ENCODE measurements at places on chromosomes 11 and 22. TPM values are rescaled to one million over a fixed set of nuclear protein-coding genes. Genes with fewer than 3 reads are reported as not detected.

- DNase-seq = no peak
Measured at GRCh38 chr22:24688256-24688655, 85.3 kb downstream of the GGT1 start.

DNA sequence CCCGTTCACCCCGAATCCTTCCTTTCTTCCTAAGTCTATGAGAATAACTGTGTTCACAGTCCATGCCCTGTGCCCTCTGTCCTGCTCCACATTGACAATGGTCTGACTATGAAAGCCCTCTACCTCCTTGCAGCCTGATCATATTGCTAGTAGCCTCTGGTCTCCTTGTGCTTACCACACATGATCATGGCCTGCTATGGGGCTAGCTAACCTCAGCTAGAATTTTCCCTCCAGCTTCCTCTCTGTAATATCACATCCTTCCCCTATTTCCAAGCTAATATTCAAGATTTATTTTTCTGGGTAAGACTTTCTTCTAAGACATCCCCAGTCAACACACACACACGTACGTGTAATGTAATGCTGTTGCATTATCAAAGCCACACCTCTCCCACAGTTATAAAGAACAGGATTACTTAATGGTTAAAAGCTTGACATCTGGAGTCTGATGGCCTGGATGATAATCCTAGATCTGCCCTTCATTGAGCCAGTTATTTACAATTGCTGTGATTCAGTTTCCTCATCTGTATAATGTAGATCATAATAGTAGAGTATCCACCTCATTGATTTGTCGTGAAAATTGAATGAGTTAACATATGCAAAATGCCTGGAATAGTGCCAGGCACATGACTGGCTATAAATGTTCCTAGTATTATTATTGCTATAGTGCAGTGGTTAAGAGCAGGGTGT lies 214.4 kb upstream of the BLID start:
- no peak for DNase-seq

GRCh38 chr11:26675233-26675928 lies 46.5 kb downstream of the SLC5A12 start:
- no peak for DNase-seq

The PKNOX2 gene
- polyA plus RNA-seq = 2.2 TPM

- no peak for DNase-seq
Measured at GRCh38 chr11:11519184-11519583, 102.6 kb downstream of the GALNT18 start.

DNA sequence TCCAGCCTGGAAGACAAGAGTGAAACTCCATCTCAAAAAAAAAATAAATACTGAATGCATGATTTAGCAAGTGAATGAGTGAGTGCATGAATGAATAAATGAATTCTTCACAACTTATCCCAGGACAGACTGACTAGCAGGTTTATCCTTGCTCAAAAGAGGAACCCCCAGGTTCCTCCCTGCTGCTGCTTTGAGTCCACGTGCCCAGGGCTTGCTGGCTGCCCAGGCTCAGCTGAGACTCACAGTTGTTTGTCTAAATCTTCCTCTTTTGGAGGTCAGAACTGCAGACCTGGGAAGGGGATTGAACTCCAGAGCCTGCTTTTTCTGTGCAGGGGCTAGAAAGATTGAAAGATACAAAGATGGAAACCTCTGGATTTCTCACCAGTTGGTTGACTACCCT lies 117.4 kb upstream of the TMEM45B start:
- DNase-seq = no peak

DNA sequence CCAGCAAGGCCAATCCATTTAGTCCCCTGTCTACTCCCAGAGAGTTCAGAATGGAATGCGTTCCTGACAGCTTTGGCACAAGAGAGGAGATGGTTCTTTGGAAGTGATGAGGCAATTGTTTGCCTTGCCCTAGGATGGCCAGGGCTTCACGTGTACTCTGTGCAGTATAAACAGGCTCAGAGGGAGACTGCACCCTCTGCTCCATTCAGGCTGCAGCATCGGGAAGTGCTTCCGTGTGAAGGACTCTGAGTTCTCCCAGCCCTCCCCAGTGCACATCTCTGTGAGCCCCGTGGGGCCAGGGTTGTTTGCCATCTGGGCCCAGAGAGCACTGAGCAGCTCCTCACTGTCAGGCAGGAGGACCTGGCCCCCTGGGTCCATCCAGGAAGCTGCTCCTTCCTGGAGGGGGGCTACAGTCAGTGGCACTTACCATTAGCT lies 215.3 kb upstream of the TBCEL start:
- no peak for DNase-seq

GRCh38 chr11:118610225-118610772 lies 2.9 kb downstream of the PHLDB1 start:
- DNase-seq = no peak

- DNase-seq = no peak
Measured at GRCh38 chr22:40813912-40814315, 5.2 kb downstream of the SLC25A17 start.

GRCh38 chr22:23622634-23623033 lies 9.5 kb downstream of the DRICH1 start:
- no peak for DNase-seq

GRCh38 chr11:122706291-122707088 lies 51.0 kb downstream of the UBASH3B start:
- DNase-seq = no peak

All from thymus (tissue), 14 donors.